Activated CD8-positive, alpha-beta T cell treated with anti-CD3 and anti-CD28 coated beads for 36 hours (primary cell): ENCODE measurements at places on chromosomes 3 and 15. TPM values are rescaled to one million over a fixed set of nuclear protein-coding genes. Genes with fewer than 3 reads are reported as not detected.
A peak's percentile ranks its signal among the peaks of the same experiment; 100 is the strongest.

GRCh38 chr3:117102426-117102825 is 392.8 kb downstream of the TUSC7 start:
- no peak for DNase-seq

DNA sequence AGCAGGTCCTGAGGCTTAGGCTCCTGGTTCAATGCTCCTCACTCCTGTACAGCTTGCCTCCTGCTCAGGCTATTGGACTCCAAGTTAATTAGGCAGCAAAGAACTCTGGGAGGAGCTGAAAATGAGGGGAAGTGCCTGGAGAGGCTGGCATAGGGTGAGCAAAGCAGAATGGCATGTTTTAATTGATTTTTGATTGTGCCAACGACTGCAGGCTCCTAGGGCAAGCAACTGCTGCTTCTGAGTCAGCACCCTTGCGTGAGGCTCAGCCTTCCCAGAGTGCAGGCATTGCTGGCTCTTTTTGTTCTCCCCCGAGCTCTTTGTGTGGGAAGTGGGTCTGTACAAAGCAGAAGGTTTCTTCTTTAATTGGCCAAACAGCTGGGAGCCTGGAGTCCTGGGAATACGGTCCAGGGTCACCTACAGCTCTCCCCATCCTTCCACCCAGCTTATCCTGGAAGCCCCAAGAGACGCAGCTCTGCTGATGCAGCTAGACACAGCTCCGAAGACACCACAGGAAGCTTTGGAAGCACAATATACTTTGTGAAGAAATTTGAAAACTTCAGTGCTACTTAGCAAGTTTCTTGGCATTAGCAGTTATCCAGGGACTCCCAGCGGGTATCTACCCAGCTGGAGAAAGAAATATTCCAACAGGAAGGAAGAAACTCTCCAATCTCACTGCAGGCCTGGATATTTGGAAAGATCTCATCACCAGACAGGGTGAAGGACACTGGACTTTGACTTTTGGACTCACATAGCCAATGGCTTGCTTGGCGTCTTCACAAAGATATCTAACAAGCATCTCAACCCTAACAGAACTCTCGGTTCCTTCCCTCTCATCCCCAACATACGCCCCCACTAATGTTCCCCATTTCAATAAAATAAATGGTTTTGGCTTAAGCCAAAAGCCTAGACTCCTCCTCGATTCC is 76.8 kb downstream of the BDH1 start:
- DNase-seq = no peak

DNA sequence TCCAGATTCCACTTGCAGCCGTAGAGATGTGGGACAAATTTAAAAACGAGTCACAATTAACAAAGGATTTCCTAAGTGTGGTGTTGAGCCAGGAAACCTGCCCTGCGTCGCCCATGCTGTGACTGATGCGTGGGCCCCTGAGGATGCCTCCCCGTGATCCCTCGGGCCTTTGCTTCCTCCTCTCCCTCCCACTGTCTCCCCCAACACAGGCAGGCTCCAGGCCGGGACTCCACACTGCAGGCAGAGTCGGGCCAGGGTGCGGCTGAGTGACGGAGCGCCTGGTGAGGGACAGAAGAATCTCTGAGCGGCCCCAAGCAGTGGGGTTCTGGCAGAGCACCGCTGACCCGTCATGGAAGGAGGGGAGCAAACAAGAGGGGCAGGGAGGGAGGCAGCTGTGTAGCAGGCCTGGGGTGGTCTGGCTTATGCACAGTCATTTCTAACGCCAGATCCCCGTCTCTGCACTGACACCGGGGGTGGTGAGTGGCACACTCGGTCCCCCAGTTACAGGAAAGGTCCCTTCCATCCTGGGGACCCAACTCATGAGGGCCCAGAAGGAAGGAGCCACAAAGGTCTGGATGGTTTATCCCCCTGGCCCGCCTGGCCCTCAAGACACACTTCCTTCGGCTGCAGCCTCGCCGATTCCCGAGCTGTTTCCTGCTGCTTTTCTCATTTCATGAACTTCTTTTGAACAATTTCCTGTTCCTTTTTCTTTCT is 91.0 kb downstream of the XXYLT1 start:
- DNase-seq = no peak

GRCh38 chr15:47405365-47406162 is 311.7 kb upstream of the SEMA6D start:
- DNase-seq = no peak

The RPP25 gene
- 7.0 TPM for total RNA-seq

The CIDEC gene
- not detected for total RNA-seq

The TIGIT gene
- 72.8 TPM for total RNA-seq

DNA sequence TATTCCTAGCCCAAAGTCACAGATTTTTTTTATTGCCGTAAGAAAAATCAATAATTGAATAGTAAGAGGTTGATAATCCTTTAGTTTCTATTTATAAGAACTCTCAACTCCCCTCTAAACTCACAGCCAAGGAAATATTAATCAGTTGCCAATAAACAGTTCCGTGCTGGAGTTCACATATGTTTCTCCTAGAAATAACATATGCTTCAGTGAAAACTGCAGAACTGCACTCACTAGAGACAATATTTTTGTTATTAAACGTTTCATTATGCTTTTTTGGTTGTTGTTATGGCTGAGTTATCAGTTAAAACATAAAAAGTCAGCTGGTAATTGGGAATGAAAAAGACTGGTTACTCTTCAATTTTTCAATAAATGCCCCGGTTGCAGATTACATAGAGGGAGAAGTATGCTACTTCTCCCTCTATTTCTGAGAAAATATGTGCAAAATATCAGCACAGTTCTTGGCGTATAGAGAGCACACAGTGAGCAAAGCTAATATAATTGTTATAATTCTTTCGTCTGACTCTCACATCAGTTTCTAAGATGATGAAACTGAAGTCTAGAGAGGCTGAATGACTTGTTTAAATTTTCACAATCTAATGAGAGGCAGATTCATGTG is 781.2 kb upstream of the GRM7 start:
- DNase-seq = no peak

- DNase-seq = no peak
Measured at GRCh38 chr3:59660376-59660775, 610.6 kb upstream of the CFAP20DC start.

GRCh38 chr15:52636459-52636858 is 42.7 kb downstream of the ATOSA start:
- no peak for DNase-seq

GRCh38 chr3:51792206-51792605 is 13.2 kb upstream of the IQCF6 start:
- no peak for DNase-seq

The KY gene
- not detected for total RNA-seq

DNA sequence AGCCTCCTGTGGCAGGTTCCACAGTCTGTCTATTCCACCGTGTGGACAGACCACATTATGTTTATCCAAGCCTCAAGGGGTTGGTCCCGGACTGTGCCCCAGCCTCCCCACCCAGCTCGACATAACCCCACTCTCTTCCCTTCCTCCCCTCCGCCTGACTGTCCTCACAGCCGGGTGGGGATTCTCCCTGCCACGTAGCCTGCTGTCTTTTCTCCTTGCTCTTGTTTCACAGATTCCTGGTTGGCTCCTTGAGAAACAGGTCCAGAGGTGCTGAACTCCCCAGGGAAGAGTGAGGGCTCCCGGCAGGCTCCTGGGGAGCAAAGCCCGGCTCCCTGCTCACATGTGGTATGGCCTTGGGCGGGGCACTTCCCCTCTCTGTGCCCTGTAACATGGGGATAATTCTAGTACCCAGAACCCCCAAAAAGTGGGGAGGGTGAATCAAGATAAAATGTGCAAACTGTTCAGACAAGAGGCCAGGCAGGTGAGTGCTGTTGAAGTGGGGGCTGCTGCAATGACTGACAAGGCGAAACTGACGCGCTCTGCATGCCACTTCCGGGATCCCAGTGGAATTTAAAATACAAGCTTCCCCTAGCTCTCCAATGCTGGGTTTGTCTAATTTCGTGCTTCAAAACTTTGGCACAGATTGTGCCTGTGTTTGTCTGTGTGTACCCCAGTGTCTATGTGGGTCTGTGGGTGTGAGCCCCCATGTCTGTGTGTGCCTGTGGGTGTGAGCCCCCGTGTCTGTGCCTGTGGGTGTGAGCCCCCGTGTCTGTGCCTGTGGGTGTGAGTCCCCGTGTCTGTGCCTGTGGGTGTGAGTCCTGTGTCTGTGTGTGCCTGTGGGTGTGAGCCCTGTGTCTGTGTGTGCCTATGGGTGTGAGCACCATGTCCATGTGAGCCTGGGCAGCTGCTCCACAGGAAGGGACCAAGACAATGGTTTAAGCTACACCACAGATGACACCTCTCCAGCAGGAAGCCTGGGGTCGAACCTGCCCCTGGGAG is 160.6 kb upstream of the IQSEC1 start:
- peak; percentile 49 for DNase-seq

- DNase-seq = no peak
Measured at GRCh38 chr3:66450390-66451022, 50.3 kb downstream of the LRIG1 start.

The PLSCR2 gene
- not detected for total RNA-seq

- peak; percentile 78 for DNase-seq
Measured at GRCh38 chr15:41490355-41490754, 3.3 kb upstream of the ITPKA start.

The NEK11 gene
- total RNA-seq = 1.2 TPM

The IGSF11 gene
- not detected for total RNA-seq

- no peak for DNase-seq
Measured at GRCh38 chr15:65937476-65937875, 68.2 kb downstream of the RAB11A start.

GRCh38 chr3:61928776-61929314 is 367.5 kb downstream of the PTPRG start:
- no peak for DNase-seq

The BCHE gene
- total RNA-seq = not detected

The STX19 gene
- total RNA-seq = not detected

- no peak for DNase-seq
Measured at GRCh38 chr15:101306341-101307047, 11.4 kb upstream of the SNRPA1 start.

The ERICH6 gene
- not detected for total RNA-seq

DNA sequence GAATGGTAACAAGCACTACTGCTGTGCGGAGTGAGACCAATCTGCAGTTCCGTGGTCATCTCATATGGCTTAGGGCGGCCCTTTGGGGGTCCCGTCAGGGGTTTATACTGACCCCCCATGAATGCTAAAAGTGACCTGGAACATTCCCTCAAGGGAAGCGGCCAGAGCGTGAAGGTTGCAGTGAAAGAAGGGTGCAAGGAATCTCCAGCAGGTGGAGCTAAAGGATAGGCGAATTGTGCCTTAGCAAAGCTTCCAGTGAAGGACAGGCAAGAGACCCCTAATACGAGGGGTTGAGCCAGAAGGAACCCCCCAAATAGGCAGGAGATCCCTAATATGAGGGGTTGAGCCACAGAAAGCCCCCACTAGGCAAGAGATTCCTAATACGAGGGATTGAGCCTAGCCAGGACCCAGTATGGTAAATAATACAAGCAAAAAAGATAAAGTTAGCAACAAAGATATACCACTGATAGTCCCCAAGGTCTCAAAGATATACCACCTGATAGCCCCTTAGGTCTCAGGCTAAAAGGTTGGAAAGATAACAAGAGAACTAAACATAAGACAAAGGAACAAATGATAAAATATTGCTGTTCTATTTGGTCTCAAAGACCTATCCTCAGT is 32.8 kb downstream of the ZNF589 start:
- peak; percentile 67 for DNase-seq

GRCh38 chr15:92883163-92883875 is 16.8 kb upstream of the CHD2 start:
- DNase-seq = peak; percentile 33

The PPP1R14D gene
- not detected for total RNA-seq

GRCh38 chr3:102577082-102577789 is 142.4 kb downstream of the ZPLD1 start:
- no peak for DNase-seq
